ENCODE measurements at places on chromosomes 1 and 21. TPM values are rescaled to one million over a fixed set of nuclear protein-coding genes. Genes with fewer than 3 reads are reported as not detected.

Gene BTBD8
- 3.5 TPM for total RNA-seq

Gene ACTL8
- under 0.01 TPM for total RNA-seq

Gene SPRR2F
- total RNA-seq, result not detected

Gene MPZ
- total RNA-seq, result 3.5 TPM

Gene SEMA4A
- total RNA-seq, result 15.1 TPM

Gene SELL
- 339 TPM for total RNA-seq

Gene CELA2B
- total RNA-seq, result not detected

Gene SERTAD4
- total RNA-seq, result not detected

Gene ATP1A4
- under 0.01 TPM for total RNA-seq

Gene RNF2
- 29.1 TPM for total RNA-seq

Gene EGLN1
- total RNA-seq, result 12.4 TPM

Gene TTC34
- total RNA-seq, result 0.27 TPM

Gene TSSK3
- total RNA-seq, result 0.27 TPM

Gene GRIK1
- total RNA-seq, result not detected

Gene ALX3
- total RNA-seq, result not detected

Gene LEPR
- total RNA-seq, result 3.5 TPM

Gene RWDD3
- 7.3 TPM for total RNA-seq

Gene NPL
- 1.1 TPM for total RNA-seq

Gene PCBP3
- total RNA-seq, result 7.0 TPM

Gene PYHIN1
- under 0.01 TPM for total RNA-seq

Gene CELA2A
- not detected for total RNA-seq

Gene THEMIS2
- total RNA-seq, result 181 TPM

Gene ARID1A
- total RNA-seq, result 126 TPM

Gene TNN
- total RNA-seq, result not detected

Gene PSMB4
- total RNA-seq, result 461 TPM

Gene SV2A
- total RNA-seq, result 30.2 TPM

Gene TRAF3IP3
- total RNA-seq, result 32.9 TPM

Gene CDA
- 0.27 TPM for total RNA-seq

Gene TPTE
- not detected for total RNA-seq

Gene GPR37L1
- under 0.01 TPM for total RNA-seq

Gene MYOM3
- not detected for total RNA-seq

Gene INTS3
- 57.4 TPM for total RNA-seq

Gene PLEKHO1
- 60.1 TPM for total RNA-seq

Gene LHX8
- total RNA-seq, result not detected

Gene AADACL4
- not detected for total RNA-seq
